Epithelial cell of prostate (primary cell): ENCODE measurements at places on chromosomes 12 and 14.

GRCh38 chr12:69338120-69338859, 9.9 kb upstream of the LYZ start:
- DNase-seq = no peak

DNA sequence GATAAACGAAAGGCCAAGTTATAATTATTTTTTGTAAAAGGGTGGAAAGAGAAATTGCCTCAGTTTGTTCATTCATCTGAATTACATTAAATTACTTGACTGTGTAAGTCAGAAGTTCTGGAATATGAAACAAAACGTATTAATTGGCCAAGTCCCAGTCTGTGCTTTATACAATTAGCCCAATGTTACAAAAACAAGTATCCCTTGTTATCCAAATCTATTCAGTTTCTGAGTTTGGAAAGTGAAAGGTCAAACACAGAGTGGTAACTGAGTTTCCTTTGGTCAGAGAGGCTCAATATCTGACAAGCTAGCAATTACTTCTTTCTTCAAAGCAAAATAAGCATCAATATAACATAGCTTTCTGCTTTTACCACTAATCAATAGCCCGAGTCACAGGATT, 62.6 kb downstream of the SPPL3 start:
- DNase-seq = no peak

GRCh38 chr12:2963154-2963759, 4.1 kb downstream of the TEAD4 start:
- DNase-seq = no peak

DNA sequence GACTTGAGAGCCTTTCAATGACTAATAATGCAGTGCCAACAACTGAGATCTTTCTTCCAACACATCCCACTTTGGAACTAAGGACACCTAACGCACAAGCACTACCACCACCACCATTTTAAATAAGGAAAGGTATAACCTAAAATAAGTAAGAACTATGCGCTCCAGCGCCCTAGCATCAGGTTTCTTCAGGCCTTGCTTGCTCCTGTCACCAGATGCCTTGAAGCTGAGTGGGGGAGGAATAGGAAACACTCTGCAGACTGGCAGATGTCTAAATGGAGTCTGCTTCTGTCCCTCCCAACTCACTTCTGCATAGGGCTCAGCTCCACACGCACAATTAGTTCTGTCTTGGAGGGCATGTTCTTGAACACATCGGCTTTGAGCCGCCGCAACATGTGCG, 15.1 kb downstream of the CHD4 start:
- no peak for DNase-seq

- no peak for DNase-seq
Measured at GRCh38 chr14:85239791-85240190, 290.2 kb upstream of the FLRT2 start.

GRCh38 chr12:89166525-89166934, 185.8 kb downstream of the DUSP6 start:
- no peak for DNase-seq

GRCh38 chr12:122527478-122527944, 462 bp downstream of the KNTC1 start:
- DNase-seq = no peak

DNA sequence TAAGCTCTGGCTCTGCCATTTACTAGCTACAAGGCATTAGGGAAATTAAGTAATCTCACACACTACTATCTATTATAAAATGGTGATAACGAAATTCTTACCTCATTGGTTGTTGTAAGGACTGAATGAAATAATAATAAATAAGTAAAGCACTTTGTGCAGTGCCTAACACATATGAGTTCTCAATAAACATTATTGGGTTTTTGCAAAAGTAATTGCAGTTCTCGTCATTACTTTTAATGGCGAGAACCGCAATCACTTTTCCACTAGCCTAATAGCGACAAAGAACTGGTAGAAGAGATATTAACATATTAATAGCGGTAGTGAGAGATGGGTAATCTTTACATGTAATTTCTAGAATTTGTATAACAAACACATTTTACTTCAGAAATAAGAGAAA, 9.2 kb downstream of the KRT77 start:
- no peak for DNase-seq

DNA sequence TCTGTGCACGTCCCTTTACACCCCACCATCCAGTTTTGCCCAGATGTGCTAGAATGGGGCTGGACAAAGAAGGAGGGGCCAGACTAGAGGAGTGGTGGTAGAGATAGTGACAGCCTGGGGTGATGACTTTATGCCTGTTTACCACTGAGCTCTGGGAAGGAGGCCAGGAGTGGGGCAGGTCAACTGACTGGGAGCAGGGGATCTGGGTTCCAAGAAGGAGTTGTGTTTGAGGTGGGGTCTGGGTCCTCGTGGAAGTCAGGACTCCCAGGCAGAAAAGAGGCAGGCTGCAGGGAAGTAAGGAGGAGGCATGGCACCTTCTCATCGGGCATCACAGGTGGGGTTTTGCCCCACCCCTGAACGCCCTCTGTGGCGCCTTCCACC, 315 bp downstream of the LTB4R2 start:
- DNase-seq = no peak

DNA sequence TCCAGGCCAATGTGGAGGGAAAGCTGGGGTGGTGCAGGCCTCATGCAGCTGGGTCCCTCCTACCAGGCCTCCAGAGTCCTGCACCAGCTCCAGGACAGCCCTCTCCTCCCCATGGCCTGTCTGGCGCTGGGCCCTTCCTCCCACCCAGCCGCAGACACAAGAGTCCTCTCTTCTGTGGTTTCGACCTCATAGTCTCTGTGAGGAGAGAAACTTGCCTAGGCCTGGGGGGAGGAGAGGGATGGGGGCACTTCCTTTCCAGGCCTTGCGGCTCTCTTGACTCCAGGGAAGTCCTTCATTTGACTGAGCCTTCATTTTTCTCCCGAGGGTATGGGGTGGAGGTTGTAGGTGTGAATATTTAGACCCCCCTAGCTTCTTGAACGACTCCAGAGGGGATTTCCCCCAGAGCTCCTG, 2.3 kb downstream of the MMP14 start:
- DNase-seq = no peak

DNA sequence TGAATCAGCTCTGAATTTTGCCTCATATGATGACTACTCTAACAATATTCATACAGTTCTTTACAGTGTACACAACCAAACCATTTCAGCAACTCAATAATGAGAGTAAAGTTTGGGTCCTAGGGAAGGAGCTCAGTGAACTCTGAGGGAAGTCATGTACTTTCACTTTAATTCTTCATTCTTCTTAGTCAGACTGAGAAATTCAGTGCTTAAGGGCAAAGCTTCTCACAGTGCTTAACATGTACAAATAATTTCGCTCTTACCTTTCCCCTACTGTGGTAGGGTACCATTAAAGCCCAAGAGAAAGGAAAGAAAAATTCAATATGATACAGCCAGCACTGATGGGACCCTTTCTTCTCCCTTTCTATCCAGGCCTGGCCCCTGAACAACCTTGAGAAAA, 435.0 kb downstream of the NELL2 start:
- DNase-seq = no peak

- no peak for DNase-seq
Measured at GRCh38 chr12:4477129-4477528, 31.5 kb upstream of the FGF6 start.

GRCh38 chr14:105166571-105167302, 1.8 kb downstream of the JAG2 start:
- DNase-seq = no peak

GRCh38 chr12:130847112-130847511, 8.1 kb upstream of the STX2 start:
- no peak for DNase-seq

DNA sequence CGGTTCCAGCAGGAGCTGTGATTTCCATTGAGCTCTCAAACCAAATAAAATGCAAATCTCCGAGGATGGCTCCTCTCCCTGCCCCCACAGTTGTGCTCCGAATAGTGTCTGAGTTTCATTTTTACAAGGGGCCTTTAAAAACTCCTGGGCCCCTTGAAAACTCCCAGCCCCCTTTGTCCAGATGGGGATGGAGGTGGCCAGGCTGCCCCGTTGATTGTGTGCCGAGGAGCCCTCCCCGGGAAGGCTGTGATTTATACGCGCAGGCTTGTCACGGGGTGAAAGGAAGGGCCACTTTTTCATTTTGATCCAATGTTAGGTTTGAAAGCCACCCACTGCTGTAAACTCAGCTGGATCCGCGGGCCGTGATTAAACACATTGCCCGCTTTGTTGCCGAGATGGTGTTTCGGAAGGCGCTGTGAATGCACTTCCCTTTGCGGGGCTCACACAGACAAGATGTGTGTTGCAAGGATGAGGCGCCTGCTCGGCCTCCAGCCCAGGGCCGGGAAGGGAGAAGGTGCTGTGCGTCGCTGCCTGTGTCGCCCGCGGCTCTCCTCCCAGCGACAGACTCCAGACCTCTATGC, 98.8 kb downstream of the TMEM132C start:
- DNase-seq = no peak

GRCh38 chr12:78473136-78473535, 391.4 kb upstream of the SYT1 start:
- DNase-seq = no peak

DNA sequence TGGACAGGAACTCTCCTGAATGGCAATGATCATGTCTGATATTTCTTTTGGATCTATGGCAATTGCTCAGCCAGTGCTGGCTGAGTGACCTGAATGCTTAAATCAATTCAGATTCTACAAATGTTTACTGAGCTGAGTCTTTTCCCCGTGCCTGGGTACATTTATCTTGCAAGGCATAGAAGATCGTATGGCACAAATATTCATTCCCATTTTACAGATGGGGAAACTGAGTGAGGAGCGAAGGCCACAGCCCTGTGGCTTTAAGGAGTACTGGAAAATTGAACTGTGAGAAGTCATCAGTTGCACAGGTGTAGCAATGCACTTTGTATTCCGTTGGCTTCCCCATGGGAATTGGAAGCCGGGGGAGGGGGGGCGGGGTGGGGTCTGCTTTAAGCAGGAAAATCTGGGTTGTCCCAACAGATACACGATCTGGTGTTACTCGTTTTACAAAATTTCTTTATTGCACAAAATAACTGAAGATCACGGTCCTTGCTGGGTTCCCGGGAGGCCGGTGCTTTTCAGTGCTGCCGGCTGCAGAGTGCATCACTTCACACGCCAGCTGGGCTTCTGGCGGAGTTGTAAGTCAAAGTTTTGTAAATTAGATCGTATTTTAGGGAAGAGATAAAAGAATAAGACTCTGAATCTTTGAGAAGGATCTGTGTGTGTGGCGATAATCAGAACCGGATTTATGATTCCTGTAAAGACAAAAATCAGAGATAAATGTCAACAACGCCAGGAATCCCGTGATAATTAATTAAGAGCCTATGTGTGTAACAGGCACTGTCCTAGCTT, 75.0 kb upstream of the MAP1LC3B2 start:
- DNase-seq = no peak

DNA sequence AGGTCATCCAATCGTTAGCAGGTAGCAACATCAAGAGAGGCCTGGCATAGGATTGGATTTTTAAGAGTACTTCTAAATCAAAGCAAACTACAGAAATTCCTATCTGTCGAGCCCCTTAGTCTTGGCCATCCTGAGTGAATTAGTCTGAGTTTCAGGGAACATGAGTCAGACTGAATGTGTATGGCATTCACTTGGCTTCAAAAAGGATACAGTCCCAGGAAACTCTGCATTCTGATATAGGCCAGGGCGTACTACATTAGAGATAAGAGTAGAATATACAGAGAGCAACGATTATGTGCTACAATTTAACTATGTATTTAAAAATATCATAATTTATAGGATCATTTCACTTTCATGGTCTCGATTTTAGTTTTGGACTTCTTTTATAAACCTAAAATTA, 242.2 kb downstream of the SOX5 start:
- no peak for DNase-seq

DNA sequence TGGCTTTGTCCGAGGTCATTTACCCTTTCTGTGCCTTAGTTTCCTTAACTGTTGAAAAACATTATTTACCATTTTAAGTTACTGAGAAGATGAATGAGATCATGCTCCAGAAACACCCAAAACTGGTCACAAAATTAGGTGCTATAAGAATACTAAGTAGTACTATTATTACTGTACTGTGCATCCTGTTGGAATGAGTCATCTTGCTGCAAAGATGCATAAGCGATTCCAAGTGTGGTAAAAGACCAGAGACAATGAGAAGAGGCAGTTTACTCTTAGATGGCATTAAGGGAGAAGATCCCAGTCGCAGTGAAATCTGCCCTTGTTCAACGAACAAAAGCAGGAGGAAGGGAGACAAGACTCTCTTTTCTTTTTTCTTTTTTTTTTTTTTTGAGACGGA, 4.2 kb upstream of the PLEKHA5 start:
- DNase-seq = no peak

DNA sequence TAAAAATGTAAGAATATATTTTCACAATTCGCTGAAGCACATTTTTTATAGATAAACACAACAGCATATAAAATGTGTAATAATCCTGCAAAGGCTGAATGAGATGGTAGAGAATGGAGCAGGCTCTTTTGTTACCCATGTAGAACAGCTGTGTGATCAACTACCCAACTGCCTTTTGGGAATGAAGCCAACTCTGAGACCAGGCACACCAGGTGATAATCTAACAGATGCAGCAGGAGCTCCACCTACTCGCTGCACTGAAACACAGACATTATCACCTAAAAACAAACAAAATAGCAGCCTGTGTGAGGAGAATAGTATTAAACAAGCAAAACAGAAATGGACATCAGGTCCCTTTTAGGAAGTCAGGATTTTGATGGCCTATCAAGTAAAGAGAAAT, 183.3 kb downstream of the CCDC59 start:
- no peak for DNase-seq

DNA sequence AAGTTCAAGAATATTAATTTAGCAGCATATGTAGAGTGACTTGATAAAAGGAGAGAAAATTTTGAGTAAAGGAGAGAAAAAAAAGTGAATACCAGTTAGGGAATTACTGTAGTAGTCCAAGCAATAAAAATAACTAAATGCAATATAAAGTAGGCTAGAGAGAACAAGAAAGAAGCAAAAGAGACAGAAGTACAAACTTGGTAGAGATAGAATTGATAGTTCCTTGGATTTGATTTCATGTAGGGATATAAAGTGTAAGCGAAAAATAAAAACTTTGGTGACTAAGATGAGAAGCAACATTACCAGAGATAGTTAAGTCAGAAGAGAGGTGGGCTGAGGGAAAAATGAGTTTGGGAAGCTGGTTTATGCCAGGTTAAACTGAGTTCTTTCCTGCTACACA, 252.4 kb downstream of the SEC23A start:
- DNase-seq = no peak

- no peak for DNase-seq
Measured at GRCh38 chr14:105844047-105844630, 317.8 kb downstream of the TMEM121 start.
